ENCODE measurements at places on chromosomes 7 and 10. TPM values are rescaled to one million over a fixed set of nuclear protein-coding genes. Genes with fewer than 3 reads are reported as not detected.

The SPDYE2 gene
- not detected for total RNA-seq

DNA sequence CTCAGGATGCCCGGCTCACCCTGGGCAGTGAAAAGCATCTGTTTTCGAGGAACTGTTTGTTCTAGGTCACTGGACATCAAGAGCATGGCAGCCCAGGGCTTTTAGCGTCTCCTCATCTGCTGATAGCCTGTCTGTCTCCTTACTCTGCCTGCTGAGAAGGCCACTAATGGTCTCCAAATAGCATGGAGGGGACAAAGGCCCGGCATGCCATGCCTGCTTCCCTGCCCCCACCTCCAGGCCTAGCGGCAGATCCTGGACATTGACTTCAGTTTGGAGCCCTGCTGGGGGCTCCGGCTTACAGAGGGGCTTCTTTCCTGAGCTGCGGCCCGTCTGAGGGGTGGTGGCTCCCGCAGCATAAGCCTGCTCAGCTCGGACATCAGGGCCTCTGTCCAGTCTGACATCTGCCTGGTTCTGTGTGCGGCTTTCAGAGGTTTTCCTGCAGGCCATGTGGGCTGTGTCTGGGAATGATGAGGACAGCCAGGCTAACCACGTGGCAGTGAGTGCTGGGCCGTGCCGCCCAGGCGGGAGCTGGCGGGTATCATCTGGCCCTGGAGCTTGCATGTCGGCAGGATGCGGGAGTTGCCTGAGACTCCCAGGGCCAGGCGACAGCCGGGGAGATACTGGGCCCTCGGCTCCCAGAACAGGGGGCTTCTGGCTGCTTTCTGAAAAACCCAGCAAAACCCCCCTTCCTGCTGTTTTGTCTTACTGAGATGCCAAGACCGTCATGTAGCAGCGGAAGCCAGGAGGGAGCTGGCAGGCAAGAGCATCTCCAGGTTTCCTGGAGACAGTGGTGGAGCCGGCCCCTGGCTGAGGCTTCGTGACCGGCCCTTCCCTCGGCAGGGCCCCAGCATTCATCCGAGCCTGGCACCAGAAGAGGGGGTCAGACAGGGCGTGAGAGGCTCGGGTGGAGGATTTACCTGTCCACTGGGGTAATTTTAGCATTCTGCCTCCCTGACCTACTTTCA lies 9.2 kb downstream of the PFKFB3 start:
- H3K4me1 ChIP-seq: no peaks in the 10 kb centered on the region
- no peaks in the 10 kb centered on the region for H3K27me3 ChIP-seq
- H3K27ac ChIP-seq: no peak overlapping the region
- DNase-seq: peak; percentile 44
- no peak overlapping the region for H3K4me3 ChIP-seq

The TMEM273 gene
- 2.7 TPM for total RNA-seq

The TFR2 gene
- total RNA-seq: 1.6 TPM

DNA sequence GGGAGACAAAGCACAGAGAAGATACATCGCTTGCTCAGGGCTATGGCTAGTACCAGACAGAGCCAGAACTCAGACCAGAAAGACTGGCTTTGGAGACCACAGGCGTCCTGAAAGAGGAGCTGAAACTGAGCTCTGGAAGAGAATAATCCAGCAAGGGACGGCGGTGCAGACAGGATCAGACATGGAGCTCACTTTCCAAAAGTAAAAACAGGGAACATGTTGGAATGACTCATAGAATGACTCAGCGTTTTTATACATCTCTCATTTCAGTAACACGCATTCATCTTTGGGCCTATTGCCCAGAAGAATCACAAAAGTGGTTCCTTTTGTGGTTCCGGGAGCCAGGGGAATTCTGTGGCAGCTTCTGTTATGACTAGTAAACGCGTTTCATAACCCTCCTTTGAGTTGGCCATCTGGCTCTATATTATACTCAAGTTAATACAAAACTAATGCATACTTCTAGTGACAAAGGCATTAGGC lies 37.2 kb downstream of the PLEKHS1 start:
- no peak overlapping the region for H3K4me3 ChIP-seq
- H3K36me3 ChIP-seq: no peaks in the 10 kb centered on the region
- H3K27me3 ChIP-seq: no peaks in the 10 kb centered on the region
- H3K27ac ChIP-seq: no peak overlapping the region
- H3K4me1 ChIP-seq: no peaks in the 10 kb centered on the region
